ENCODE measurements at places on chromosomes 4 and X.

GRCh38 chr4:169258141-169258540, 12.6 kb downstream of the SH3RF1 start:
- DNase-seq = no peak

DNA sequence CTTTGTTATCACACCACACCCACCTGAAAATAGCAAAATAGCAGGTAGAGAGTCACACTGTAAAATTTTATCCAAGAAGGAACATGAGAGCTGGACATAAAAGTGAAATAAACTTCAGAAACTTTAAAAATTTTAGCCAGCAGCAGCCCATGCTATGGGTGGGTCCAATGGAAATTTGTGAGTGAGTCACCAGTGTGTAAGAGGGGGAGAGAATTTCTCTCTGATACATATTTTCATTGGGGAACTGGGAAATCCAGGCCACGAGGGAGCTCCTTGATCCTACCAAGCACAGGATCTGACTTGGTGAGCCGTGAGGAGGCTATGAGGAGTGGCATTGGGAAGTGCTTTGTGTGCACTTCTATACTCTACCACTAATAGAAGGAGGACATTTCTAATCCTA, 136.3 kb downstream of the FAAH2 start:
- DNase-seq = no peak

DNA sequence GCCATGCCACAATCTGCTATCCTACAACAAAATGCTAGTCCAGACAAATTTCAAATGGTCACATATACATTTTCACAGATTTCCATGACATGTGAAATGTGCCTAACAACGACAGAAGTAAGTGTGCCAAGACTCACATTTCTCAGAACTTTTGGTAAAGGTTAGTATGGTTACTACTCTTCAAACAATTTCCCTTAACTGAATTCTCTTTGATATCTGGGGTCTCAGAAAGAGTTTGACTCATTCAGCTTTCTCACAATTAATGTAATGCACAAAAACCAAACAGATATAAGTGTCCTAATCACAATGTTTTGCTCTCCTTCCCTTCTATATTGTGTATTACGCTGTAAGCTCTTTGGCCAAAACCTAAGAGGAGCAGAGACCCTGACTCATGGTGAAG, 122.4 kb upstream of the LEF1 start:
- DNase-seq = no peak

GRCh38 chr4:174757736-174758135, 71.3 kb downstream of the GLRA3 start:
- no peak for DNase-seq

- no peak for DNase-seq
Measured at GRCh38 chr4:71878376-71878775, 94.5 kb upstream of the GC start.

- no peak for DNase-seq
Measured at GRCh38 chrX:97756879-97757278, 873.2 kb downstream of the RPA4 start.

DNA sequence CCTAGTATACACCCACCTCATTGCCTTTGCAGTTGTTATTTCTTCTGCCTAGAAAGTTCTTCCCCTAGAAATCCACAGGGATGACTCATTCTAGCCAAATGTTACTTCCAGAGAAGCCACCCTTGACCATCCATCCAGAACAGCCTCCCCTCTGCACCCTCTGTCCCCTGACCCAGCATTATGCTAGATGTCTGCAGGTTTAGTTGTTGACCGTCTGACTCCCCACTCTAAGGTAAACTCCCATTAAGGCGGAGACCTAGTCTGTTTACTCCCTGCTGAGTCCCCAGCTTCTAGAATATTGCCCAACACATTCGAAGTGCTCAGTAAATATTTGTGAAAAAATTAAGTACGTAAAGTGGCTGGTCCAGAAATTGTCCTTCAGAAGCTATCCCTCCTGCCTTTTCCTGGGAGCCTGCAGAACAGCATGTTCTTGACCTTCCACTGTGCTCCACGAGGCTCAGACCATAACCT, 11.0 kb downstream of the SRD5A3 start:
- DNase-seq = peak; percentile 27

DNA sequence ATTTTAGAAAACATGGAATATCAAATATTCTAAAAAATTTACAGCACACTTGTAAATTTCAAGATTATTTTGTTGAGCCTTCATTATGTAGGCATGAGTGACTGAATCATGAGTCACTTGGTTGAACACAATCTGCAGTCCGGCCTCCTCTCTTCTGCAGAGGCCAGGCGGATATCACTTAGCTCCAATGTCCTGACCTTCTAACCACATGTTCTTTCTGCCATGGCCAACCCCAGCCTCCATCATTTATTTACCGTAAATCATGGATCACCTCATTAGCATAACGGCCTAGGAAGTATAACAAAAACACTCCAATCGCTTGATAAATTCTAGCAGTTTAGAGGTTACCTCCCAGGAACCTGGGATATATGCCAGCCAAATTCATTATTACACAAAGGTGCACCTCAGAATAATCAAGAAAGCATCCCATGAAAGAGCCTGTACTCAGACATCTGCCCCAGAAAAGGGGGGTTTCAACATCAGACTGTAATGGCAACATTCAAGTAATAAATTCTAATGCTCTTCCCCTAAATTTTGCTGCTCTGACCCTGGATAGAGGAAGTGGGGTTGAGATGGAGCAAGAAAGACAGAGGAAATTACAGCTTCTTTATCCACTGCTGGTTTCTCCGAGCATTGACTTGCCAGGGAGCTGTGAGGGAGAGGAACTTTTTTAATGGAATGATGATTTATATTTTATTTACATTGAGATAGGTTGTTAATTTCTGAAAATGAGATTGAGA, 2153.6 kb upstream of the AGA start:
- no peak for DNase-seq

GRCh38 chrX:112053169-112053568, 29.4 kb downstream of the TRPC5 start:
- no peak for DNase-seq

DNA sequence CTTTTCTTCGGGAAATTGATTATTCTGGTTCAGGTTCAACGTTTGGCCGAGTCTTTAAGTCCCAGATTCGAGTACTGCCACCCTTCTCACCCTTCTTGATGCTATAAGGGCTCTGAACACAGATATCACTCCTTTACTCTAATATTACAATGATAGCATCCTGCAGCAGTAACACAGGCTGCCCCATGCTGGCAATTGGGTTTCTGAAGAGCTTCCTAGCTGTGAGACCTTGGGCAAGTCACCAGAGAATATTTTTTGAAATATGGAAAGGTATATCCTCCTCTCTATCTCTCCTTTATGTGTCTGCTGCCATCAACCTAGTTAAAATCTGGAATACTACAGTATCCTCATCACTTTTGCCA, 297 bp upstream of the MTMR8 start:
- no peak for DNase-seq

DNA sequence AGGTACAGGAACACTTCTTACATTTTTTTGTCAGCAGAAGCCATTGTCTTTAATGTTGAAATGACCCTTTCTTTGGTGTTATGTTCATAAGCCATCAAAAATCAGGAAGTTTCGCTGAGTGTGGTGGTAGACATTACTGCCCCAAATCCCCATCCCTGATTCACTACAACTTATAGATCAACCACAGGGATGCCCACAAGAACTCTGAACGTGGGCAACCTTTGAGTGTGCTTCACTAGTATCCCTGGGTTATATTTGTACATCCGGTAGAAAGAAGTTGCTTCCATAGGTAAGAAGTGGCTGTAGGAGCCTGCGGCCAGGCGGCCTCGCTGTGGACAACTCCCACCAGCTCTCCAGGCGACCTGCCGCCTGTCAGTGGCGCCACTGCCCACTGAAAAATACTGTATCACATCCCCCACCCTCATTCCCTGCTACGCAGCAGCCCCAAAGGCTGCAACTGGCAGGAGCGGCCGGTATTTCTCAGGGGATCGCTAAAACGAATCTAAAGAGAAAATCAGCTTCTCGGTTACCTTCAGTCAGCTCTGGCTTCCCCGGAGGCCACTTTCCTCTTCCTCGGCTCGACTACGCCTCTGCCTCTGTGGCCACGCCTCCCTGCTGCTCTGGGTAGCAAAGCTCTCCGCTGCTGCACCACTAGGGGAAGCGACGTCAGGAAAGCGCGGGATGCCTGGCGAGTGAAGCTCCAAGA, 13.9 kb upstream of the ETDC start:
- DNase-seq = peak; percentile 53

DNA sequence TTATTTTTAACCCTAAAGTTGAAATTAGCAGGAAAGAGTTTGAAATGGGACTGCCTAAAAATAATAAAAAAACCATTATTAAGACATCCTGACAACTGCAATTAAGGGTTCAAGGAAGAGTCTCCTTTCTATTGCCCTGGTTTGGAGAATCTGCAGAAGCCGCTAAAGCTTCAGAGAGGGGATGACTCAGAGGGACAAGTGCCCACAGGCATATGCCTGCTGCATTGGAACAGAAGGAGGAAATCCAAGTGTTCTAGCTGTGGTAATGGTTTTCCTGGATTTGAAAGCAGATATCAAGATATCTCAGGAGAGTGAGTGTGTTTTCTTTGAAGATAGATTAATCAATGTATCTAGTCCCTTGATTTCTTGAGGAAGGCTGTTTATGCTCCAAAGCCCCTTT, 235.1 kb upstream of the TAPT1 start:
- DNase-seq = no peak

DNA sequence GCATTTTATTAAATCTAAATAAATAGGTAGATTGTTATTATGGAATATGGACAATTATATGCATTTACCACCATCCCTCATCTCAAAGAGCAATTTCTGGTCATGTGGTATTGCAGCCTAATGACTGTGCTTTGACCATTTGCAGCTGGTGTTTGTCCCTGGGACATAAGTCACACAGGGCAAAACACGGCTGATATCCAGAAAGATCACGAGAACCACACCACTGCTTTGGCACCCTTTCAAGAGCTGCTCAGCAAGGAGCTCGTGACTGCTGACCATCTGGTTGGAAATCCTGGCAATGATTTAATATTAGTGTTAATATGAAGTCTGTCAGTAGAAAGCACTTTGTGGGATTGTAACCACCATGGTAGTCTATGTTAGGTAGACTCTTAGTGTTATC, 545.0 kb downstream of the GBA3 start:
- no peak for DNase-seq

- DNase-seq = no peak
Measured at GRCh38 chr4:164770010-164770724, 16.2 kb downstream of the SMIM31 start.

DNA sequence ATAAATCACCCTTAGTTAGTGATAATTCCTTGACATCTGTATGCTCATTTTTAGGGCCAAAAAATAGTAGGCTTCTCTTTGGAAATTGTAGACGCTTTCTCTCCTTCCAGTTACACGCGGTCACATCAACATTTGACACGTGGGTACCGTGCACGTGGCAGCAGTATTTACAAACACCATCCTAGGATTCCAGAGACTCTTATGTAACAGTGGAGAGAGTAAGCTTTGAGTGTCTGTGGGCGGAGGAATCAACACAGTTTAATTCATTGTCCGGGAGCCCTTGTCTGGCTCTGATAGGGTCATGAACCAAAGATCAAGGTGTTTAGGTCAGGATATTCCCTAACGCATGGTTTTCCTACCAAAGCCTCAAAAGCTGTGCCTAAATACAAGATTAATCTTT, 12.2 kb downstream of the TET2 start:
- DNase-seq = peak; percentile 58

DNA sequence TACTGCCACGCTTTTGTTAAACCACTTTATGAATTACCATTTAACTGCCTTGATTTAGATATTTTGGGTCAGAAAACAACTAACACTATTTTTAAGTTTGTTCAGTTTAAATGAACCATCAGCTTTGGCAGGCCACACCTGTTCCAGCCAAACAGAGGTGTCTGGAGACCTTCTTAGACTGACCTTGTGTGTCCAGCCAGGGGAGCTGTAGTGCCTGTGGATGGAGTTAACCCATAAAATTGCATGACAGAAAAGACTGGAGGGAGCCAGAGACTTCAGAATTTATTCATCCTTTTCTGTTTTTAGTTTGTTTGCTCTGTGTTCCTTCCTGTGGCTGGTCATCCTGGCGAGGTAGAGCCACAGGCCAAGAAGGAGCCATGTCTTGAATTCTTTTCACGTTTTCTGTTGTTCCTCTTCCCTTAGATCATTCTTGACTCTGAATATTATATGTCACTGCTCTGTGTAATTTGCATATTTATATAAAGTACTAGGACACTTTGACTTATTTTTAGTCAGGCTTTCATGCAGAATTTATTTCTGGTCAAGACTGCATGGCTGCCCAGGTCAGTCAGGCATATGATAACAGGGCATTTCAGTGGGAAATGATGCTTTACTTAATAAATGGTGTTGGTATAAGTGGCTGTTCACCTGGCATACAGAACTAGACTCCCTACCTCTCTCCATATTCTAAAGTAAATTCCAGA, 26.7 kb downstream of the HERC3 start:
- no peak for DNase-seq

DNA sequence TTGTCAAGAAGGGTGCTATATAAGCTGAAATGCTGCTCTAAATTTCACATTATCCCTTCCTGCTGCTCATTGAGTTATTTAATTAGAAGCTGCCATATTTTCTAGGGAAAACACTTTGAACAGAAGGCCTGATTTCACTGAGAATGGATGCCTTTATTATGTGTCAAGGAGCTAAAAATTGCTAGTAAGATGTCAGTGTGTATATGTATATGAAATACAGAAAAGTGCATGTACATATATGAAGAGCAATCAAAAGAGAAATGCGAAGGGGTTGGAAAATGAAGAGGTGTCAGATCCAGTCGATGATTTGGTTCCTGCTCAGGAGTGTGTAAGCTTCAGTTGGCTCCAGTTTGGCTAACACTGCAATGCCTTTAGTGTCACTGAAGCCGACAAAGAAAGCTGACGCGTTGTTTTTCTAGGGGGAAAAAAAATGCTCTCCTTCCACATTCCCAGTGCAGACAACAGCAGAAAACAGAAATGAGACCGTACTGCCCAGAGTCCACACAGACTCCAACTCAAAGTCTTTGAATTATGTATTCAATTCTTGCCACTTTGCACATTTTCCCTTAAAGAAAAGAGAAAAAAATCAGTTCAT, 154.2 kb downstream of the NHS start:
- DNase-seq = peak; percentile 10
